GM13976 (cell line): ENCODE measurements at places on chromosomes 6 and 20.

- DNase-seq, result no peak
These were observed 20.0 kb downstream of the VTA1 start for GRCh38 chr6:142167071-142167470.

DNA sequence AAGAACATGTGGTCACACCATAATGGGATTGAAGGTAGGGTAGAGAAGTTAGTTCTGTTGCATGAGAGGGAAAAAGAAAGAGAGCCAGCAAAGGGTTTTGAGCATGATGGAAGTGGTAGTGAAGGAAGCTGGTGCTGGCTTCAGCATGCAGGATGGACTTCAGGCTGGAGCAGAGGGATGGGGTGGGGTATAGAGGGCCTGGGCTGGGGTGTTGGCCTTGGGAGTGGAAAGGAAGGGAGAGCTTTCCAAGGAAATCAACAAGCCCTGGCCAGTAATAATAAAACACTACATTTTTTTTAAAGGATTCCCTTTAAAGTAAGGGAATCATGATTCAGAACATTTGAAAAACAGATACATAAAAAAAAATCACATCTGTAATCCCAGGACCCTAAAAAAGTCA, 61.2 kb downstream of the LAMA4 start:
- no peak for DNase-seq

DNA sequence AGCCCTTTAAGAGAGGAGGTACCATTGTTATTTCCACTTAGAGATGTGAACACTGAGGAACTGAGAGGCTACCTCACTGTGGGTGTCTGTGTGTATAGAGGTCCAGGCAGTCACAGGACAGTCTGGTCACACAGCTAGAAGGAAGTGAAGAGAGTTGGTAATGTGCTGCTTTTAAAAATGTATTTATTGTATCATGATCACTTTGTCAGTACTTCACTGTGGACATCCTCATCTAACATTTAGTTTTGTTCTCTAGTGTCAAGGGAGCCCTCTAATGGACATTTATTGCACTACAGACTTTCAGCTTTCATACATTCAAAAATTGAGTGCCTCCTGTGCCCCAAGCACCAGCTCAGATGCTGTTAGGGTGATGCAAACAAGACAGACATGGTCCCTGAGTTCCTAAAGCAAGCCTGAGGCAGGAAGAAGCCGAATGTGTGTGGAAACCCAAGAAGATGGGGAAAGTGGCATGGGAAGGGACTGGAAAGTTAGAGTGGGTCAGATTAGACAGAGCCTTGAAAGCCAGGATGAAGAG, 123.0 kb downstream of the SLC16A10 start:
- DNase-seq, result peak; percentile 69

- DNase-seq, result no peak
These were observed 125.8 kb upstream of the BCLAF1 start for GRCh38 chr6:136415351-136416007.

DNA sequence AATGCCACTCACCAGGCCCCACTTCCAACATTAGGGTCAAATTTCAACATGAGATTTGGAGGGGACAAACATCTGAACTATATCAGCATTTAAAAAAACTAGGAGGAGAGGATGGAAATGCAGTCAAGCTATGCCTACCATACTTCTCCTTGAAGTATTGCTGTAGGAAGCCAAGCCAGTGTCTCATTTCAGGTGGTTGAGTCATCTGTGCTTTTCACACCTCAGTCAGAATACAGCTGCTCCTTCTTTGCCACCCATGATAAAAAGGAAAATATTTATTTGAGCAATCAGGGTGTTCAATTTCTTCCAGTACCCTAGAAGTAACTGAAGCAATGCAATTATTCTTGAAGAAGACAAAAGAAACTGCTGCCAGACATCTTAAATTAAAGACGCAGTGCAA, 47.0 kb upstream of the EEF1E1 start:
- no peak for DNase-seq

- DNase-seq, result no peak
These were observed 55.1 kb downstream of the TMEM200A start for GRCh38 chr6:130420911-130421310.

DNA sequence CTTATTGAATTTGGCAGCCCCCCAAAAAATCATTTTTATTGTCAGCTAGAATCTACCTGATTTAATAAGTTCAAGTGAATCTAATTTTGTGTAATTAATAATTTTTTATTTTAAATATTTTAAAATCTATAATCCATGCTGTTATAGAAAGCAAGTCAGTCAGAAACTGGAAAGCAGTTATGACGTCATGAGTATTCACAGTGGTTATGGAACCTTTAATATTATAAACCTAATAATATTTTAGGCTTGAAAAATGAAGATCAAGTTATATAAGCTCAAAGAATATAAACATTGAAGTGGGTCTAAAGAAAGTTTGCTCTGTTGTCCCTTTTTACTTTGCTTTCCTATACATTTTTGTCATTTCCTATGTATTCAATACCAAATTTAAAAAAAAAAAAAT, 1075.1 kb upstream of the EPHA7 start:
- no peak for DNase-seq

DNA sequence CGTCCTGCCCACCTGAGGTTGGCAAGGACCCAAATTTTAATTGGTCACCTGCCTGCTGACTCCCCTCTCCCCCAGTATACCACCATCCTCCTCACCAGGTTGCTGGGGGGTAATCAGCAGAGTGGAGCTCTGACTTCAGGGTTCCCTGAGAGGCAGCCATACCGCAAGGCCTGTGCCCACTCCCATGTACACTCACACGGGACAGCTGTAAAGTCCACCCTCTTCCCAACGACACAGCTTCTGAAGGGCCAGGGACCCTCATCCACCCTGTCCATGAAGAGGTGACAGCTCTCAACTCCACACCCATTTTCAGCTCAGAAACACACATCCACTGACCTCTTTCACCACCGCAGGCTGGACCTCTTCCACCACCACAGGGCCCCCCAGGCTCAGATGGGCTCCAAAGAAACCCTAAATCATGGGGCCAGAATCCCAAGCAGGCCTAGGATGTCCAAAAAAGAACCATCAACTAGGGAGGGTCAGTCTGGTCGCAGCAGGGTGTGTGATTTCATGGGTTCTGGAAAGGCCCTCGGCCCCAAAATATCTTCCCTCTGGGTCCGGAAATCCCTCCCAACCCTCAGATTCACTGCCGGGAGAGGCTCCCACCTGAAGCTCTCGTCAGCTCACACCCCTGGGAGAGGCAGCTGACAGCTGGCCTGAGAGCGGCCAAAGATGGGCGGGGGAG, 30.0 kb downstream of the TFEB start:
- no peak for DNase-seq

- peak; percentile 65 for DNase-seq
These were observed at the start of gene TIAM2 for GRCh38 chr6:154995254-154996015. TSS of gene TIAM2 (plus strand) at chr6:154995315. CDS start at chr6:155129224, 133,909 bp downstream.

- peak; percentile 61 for DNase-seq
These were observed at the start of the genes DUSP15 and TTLL9 for GRCh38 chr20:31869942-31870725. TSS of gene DUSP15 (minus strand) at chr20:31870527. CDS start at chr20:31870337, 190 bp downstream. TSS of gene TTLL9 (plus strand) at chr20:31870634. CDS start at chr20:31871127, 493 bp downstream.

DNA sequence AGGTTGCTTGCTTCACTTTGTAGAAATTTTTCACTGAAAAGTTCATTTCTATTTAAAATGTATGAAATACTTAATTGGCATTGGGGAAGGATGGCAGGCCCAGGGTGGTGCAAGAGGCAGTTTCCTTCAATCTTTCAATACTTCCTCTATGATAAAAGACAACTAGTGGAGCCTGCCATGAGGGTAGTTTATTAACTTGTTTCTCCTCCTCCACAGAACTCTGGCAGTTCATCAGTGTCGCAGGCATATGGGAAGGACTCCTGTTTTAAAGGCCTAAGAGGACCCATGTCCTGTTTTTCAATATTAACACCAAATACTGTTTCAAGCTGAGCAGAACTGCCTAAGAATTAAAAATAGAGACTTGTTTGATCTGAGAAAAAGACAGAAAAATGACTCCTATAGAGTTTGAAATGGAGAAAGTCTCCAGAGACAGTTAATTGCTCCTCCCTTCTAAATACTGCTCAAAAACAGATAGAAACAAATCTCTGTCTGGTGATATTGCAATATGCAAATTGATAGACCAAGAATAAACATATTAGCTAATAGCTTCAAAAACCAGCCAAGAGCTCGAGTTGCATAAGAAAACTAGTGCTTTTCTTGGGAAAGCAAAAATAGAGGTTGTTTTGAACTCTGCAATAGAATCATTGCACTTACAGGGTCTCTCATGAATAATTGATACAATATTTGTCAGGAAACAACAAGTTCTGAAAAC, 665.7 kb upstream of the SLC35B3 start:
- no peak for DNase-seq

GRCh38 chr6:132907231-132907630, 92.9 kb downstream of the RPS12 start:
- DNase-seq, result no peak

DNA sequence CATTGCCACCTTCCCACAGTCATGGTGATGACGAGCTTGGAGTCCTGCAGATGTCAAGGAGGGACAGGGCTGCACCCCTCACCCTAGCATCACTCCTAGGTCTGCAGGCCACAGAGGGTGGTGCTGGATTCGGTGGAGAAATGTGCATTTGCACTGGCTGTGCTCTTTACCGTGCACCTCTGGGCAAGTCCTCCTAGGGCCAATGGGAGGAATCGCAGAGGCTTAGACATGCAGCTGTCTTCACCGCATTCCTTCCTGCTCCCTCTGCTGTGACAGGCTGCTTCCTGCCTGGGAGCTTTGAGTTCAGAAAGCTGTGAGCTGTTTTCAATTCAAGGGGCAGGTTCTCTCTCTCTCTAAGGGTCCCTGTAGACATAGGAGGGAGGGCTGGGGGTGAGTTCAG, 85.1 kb downstream of the EDN3 start:
- no peak for DNase-seq

DNA sequence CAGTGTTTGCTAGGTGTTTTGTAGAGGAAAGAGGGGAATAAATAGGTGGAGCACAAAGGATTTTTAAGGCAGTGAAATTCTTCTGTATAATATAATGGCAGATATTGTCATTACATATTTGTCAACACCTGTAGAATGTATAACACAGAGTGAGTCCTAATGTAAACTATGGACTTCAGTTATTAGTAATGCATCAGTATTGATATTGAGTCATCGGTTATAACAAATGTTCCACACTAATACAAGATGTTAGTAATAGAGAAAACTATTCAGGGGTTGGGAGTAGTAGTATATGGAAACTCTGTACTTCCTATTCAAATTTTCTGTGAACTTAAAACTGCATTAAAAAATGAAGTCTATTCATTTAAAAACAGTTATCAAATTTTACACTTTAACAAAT, 299.2 kb downstream of the UBE3D start:
- no peak for DNase-seq

GRCh38 chr6:16519265-16520242, 241.7 kb downstream of the ATXN1 start:
- no peak for DNase-seq

DNA sequence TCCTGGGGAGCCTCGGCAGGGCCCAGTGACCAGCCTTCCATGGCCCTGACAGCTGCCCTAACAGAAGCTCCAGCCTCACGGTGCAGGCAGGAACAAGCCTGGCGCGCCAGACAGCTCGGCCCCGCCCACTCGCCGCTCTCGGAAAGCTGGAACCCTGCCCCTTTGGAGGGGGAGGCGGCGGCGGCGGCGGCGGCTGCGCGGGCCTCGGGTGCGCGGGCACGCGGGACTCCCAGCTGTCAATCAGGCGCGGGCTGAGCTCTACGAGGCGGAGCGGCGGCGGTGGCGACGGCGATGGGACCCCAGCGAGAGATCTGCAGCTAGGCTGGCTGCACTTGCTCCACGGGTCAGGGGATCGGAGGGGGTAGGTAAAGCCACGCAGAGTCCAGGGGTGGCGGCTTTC, at the start of gene NRSN1:
Gene NRSN1, plus strand, starts transcription at position 236 of the 400 bp plus-strand sequence. CDS start 8,113 bp downstream, outside the sequence.
- DNase-seq, result no peak

DNA sequence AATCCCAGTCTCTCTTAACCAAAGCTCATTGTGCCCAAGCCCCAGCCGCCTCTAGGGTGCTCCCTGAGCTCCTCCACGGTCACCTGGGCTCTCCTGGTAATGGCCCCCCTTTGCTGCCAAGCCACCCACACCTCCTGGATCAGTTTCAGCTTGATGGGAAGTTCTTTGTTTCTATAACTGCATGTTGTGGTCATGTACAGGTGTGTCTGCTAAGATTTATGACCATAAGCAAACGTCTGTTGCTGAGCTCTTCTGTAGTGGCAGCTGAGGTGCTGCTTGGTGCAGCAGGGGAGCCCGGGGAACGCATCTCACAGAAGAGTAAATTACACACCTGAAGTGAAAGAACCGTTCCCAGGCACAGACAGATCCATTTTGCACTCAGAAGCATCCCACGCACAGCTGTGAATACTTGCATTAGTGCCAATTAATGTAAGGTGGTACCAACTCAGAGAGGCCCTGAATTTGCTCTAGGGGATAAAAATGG, 194.6 kb upstream of the ARID1B start:
- DNase-seq, result no peak

DNA sequence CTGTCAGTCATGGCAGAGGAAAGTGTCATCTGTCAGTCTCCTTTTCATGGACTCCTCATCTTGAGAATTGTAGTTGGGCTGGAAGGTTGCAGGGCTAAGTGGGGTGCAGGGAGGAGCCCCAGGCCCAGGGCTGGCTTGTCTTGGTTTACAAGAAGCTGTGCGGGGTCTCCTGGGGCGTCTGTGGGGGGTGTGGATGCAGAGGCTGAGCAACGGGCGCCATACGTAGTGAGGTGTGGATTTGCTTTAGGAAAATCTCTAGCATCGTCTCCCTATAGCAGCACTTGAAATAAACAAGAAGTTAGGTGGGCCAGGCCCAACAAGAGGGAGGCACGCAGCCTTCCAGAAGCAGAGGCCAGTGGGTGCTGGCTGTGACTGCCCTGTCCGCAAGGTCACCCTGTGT, 1.8 kb upstream of the SLC17A9 start:
- no peak for DNase-seq

GRCh38 chr20:9520086-9520485, 5.7 kb downstream of the LAMP5 start:
- DNase-seq, result no peak

DNA sequence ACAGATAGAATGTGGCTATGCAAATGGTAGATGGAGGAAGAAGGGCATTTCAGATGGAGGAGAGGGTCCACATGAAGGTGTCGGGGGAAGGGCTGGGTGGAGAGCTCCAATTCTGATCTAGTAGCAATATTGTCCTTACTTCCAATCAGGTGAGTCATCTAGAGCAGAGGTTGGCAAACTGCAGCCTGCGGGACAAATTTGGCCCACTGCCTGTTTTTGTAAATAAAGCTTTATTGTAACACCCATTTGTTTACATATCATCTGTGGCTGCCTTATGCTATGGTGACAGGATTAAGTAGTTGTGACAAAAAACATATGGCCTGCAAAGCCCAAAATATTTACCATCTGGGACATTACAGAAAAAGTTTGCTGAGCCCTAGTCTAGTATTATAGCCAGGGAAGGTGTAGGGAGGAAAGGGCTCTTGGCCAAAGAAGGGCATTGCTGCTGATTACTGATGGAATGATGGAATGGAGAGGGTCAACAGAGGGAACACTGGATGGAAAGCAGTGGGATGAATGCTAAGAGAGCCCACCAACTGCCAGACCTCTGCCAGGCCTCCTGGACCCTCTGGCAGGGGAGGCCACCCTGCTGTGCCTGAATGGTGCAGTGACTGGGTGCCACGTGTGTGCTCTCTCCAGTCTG, 79.8 kb downstream of the SLC22A23 start:
- no peak for DNase-seq

- no peak for DNase-seq
These were observed 8.5 kb upstream of the C6orf141 start for GRCh38 chr6:49541936-49542335.
